ENCODE measurements at places on chromosomes 4 and X. TPM values are rescaled to one million over a fixed set of nuclear protein-coding genes. Genes with fewer than 3 reads are reported as not detected.

The FGG gene
- total RNA-seq = not detected

The ZNF718 gene
- 26.1 TPM for total RNA-seq

- DNase-seq = no peak
Measured at GRCh38 chr4:114015444-114015899, 36.0 kb upstream of the ARSJ start.

GRCh38 chrX:123731987-123732669, 724 bp downstream of the THOC2 start:
- peak; percentile 10 for DNase-seq

DNA sequence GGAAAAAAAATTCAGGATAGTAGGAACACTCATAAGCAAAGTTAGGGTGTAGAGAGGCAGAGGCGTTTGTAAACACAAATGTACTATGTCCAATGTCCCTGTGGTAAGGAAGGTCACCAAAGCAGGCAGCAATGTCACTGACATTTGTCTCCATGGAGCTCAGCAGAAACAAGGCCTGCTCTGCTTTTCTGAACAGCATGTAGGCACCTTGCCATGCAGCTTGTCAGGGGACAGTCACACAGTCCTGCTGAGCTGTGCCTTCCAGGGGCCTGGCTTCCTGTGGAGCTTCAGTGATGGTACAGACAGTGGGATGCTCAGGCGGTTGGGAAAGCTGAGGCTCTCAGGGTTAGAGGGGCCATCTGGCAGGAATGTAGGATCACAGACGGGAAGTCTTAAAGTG, 74.5 kb upstream of the HS3ST1 start:
- no peak for DNase-seq

DNA sequence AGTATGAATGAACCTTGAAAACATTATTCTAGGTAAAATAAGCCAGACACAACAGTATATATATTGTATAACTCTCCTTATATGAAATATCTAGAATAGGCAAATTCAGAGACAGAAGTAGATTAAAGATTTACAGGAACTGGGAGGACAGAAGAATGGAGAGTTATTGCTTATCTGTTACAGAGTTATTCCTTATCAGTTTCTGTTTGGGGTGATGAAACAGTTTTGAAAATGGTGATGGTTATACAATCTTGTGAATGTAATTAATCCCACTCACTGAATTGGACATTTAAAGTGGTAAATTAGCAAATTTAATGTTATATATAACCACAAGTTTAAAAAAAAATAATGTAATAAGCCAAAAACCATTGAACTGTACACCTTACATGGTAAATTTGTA, 14.5 kb upstream of the EXOC1 start:
- no peak for DNase-seq

DNA sequence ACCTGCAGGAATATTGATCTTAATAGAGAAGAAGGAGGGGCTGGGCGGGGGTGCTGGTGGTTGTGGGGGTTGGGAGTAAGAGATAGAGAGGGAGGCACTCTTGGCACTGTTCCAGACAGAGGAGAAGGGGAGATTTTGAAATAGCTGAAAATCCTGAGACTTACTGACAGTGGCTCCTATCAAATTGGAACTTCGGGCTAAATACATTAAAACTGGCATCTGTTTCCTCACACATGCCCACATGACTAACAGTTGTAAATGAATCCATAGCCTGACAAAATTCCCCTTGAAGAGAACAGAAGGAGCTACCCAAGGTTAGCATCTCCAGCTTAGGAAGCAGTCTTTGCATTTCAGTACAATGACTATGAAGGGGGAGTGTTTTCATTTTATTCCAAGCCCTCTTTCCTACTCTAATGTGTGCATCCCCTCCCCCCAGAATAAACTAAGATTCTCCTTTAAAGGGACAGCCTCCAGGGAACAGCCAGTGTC, 1.4 kb downstream of the DCX start:
- no peak for DNase-seq
